Caco-2 (cell line): ENCODE measurements at places on chromosomes 13 and 19. TPM values are rescaled to one million over a fixed set of nuclear protein-coding genes. Genes with fewer than 3 reads are reported as not detected.

The ZNF175 gene
- total RNA-seq, result 8.7 and 11.5 TPM in 2 replicates

The LRG1 gene
- total RNA-seq, result 0.32 and 0.61 TPM in 2 replicates

The LGI4 gene
- total RNA-seq, result 0.37 and 0.43 TPM in 2 replicates

DNA sequence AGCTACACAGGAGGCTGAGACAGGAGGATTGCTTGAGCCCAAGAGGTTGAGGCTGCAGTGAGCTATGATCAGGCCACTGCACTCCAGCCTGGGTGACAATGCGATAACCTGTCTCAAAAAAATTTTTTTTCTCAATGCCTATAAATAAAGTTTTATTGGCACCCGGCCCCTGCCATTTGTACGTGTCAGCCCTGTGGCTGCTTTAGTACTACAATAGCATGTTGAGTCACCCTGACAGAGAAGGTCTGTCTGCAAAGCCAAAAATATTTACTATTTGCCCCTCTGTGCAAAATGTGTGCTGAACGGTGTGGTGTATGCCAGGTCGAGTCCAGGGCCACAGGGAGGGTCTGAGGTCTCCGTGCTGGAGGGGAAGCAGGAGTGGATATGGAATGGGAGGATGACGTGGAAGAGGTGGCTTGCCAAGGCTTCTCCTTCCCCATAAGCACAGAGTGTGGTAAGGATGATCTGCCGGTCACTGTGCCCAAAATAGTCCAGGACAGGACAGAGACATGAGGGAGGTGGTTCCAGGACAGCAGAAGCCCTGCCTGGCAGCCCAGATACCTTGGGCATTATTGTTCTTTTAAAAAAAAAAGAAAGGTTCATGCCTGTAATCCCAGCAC, 10.0 kb downstream of the NMRK2 start:
- DNase-seq, result no peak

GRCh38 chr19:33430674-33431277, 57.3 kb downstream of the CEBPG start:
- DNase-seq, result peak; percentile 82

- DNase-seq, result no peak
Measured at GRCh38 chr19:22619932-22620331, 14.2 kb upstream of the ZNF492 start.

GRCh38 chr19:803686-804418, 6.6 kb downstream of the PTBP1 start:
- DNase-seq, result no peak

DNA sequence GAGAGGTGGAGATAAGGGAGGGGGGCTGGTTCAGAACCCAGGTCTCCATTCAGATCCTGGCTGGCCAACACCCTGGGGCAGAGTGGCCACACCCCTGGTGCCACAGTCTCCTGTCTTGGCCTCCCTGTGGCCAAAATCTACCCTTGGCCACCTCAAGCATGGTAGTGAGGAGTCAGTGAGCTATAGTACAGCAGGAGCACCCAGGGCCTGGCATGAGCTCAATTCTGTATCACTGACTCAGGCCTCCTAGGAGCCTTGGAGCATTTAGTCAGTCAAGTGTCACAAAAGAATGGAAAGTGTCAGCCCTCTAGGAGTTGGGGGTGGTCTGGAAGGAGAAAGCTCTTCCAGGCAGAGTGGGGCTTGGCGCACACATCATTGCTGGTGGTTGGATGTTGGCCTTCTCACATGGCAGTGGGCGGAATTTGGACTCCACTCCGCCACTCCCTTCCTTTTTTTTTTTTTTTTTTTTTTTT, 6.6 kb upstream of the CD79A start:
- no peak for DNase-seq

DNA sequence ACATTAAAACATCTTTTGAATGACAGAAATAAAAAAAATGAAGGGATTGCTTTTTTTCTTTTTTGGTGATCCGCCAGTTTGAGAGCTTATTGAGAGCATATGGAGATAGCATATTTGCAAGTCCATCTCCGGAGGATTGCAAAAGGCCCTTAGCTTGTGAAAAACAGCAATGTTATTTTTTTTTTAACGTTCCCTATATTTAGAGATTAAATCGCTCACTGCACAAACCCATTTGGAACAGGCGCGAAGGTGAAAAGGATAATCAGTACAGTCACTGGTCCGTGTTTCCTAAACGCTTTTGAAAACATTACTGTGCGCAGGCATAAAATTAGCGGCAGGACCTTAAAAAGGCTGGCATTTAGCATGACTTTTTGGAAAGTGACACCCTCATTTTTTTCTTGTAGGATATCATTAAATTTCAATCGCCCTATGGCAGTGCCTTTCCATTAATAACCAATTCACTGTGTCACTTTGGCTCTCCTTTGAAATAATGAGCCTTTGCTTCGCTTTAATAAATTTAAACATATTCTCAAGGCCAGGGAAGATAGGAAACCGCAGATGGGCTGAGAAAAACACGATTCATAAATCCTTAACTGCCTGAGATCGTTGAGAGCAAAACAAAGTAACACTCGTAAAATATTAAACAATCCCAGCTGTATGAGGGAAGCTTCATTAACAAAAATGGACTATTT, 342.2 kb downstream of the DACH1 start:
- DNase-seq, result no peak

DNA sequence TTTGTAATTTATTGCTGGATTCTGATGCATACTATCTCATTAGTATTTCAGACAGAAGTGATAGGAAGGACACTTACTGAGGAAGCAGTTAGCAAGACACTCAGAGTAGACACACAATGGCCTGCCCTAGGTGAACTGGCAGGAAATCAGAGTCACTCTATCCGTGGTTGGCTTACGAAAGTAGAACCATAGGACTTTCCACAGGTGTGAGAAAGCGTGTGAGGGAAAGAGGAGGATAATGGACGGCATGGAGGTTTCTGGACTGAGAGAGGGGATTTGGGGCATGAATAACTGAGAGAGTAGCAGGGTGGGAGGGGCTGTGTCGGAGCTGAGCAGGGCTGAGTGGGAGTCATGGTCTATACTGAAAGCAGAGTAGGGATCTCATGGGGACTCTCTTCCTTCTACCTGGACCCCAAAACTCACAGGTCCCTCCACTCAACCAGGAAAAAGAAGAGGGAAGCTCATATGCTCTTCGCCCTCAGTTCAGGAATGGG, 18.7 kb upstream of the EID2 start:
- no peak for DNase-seq

DNA sequence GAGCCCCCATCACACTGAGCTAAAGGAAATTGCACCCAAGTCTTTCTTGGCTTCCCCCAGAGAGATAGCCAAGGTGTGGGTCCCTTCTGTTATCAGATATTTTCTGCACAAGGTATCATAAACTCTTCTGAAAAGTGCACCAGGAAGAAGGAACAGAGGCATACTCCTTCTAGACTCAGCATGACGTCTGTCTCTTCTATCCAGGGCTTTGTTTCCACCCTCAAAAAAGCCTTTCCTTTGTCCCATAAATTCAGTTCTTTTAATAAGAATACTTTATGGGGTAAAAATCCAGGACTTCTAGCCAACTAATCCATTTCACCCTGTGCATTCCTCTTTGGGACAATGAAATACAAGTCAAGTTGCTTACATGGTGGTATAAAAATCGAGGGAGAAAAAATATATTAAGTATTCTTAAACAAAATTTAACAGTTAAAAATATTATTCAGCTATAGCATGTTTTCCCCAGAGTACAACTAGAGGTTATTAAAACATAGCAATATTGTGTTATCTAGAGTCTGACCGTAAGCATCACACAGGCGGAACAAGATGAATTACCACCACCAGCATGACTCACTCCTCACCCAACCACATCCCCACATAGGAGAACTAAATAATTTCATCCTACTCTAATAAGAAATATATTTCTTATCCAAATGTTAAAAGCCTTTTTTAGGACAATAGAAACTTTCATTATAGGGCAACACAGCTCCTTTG, 79.9 kb upstream of the GPC6 start:
- no peak for DNase-seq
